ENCODE measurements at places on chromosomes 1 and 21.

DNA sequence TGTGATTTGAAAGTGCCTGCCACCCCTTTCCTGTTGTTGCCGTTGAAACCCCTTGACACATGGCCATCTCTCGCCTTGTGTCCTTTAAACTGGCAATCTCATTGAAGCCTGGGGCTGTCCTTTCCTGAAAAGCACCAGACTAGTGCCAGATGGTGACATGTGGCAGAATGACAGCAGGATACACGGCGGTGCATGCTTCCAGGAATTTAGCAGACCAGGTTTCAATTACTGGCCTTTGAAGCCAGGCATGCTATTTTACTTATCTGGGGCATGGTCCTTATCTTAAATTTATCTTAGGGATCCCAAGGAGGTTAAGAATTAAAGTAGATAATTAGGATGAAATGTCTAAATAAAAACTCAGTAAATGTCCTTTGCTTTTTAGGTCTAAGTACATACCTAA lies 15.2 kb downstream of the PLPPR4 start:
- no peak for DNase-seq

- peak; percentile 69 for DNase-seq
These were observed 3.8 kb downstream of the NCSTN start for GRCh38 chr1:160346958-160347357.

DNA sequence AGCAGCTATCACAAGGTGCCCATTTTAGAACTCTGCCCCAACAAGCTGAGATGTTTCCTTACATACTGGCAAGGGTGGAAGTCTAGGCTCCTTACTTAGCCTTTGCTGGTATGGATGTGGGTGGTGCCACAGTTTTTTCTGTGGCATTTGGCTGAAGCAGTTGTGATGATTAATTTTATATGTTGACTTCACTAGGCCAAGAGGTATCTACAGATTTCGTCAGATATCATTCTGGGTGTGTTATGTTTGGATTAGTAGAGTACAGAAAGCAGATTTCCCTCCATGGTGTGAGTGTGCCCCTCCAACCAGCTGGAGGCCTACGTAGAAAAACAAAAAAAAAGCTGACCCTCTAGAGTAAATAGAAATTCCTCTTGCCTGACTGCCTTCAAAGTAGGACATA lies 317.0 kb downstream of the BARHL2 start:
- DNase-seq, result no peak

GRCh38 chr1:10909697-10910680 lies 102.5 kb upstream of the TARDBP start:
- DNase-seq, result peak; percentile 69

- DNase-seq, result no peak
These were observed 17.9 kb downstream of the STK40 start for GRCh38 chr1:36367798-36368197.

DNA sequence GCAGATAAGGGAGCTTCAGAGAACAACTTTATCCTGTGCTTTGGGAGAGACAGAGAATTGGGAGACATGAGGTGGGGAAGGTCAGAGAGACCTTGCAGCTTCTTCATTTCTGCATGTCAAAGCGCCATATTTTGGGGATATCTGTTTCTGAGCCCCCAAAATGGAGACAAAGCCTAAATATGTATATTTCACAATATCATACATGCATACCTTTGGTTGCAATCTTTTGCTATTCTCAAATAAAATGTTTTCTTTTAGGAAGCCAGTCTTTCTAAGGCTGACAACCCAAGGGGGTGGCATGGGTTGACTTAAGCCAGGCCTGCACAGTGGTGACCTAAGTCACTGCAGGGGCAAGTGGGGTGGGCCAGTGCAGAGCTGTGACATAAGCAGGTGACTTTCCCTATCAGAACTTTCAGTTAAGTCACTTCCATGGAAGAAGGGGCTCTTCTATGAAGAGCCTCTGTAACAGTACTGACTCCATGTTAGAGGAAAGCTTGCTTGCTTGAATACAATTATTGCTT lies 13.9 kb upstream of the MRPL55 start:
- DNase-seq, result no peak

DNA sequence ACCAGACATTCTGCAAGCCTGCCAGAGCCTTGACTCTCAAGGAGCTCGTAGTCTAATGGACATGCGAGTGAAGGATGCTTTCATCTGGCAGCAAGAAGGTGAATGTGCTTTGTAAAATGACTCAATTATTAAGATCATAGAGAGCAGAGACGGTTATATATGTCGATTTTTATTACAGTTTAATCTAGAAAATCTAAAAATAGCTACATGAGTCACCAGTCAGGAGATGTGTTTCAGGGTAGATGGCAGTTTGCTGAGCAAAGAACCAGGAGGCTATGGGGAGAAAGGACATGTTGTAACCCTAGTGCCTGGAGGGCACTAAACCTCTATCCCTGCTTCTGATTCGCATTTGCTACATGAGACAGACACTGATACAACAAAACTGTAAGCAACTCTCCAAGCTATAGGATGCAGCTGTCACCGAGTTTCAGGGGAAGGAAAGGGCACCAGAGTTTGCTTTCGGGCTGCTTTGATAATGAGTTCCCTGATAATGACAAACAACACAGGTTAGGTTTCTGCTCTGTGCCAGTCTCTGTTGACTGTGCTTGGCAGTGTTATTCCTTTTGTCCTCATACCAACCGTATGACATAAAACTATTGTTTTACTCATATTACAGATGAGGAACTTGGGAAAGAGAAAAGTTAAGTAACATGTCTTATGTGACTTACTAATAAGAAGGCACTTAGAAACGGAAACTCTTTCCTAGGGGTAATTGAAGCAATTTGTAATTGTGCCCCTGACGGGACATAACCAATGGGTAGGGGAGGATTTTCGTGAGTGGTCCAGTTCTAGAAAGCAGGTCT lies 43.2 kb downstream of the C1orf198 start:
- no peak for DNase-seq

DNA sequence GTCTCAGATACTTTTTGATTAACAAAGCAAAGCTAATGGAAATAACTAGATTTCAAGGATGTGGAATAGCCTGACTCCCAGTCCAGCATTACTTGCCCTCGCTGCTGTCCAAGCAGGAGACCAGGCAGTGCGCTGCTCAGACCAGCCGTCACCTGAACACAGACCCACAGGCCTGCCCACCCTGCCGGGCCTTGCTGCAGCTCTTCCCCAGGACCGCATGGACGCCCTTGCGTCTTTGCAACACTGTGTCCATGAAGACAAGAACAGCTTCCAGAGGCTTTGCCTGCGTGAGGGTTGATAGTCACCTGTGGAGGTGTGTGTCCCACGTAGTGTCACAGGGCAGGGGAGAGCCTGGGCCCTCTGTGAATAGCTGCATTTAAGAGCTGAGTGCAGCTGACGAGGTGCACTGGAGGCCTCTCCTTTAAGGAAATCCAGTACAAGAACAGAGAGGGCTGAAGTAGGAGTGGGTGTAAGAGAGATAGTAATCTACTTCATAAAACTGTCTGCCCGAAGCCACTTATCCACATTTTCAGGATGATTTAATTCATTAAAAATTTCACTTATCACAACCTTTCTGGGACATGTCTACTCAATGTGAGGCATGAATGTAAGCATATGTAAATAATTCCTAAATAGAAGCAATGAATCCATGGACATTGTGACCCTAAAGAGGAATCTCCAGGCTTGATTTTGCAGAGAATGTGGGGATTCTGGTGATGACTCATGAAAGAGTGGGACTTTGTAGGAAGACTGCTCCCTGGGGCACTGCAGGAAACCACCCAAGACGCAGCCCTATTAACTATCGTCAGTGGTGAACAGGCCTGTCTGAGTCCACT lies 176.2 kb upstream of the RAB4A start:
- DNase-seq, result no peak

GRCh38 chr1:177952249-177952648 lies 17.6 kb downstream of the SEC16B start:
- no peak for DNase-seq

DNA sequence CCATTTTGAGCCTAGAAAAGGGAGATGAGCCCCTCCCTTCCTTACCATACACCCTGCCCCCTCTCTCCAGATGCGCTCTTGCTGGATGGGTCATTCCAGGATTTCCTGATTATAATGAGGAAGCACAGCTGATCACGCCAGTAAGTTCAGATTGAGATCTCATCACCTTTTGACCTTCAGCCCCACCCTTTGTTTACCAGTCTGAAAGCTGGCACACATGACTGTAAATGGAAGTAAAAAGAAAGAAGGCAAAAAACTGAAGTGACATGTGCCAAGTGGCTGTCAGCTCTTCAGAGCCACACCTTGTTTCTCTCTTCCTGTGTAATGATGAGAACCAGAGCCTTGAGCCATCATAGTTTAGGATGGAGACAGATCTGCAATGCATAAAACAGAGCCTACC lies 27.9 kb downstream of the S1PR1 start:
- DNase-seq, result peak; percentile 28

DNA sequence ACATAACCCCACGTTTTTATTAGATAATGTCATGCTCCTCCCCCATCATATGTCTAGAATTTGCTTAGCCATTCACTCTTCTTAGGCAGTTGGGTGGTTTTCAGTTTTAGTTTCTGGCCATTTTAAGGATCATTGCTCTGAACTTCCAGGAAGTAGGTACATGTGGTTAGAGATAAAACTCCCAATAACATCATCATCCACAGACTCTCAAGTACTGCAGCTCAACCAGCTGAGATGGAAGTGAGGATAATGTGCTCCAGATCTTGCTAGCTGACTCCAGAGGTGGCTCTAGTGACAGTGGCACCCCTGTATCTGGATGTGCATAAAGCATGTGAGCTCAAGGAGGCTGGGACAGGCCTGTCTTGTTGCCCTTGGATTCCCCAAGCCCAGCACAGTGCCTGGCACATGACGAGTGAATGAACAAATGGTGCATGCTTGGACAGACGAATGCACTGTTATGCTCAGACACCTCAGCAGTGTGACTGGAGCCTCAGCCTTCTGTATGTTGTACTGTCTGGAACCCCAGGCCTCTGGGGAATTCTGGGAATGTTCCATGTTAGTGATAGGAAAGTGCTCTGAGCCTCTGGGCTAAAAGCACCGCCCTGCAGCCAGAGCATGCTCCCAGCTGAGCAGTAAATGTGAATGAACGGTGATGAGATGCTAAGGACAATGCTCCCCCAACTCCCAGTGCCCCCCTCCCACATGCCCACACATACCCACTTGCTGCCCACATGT lies 16.4 kb upstream of the KCNN3 start:
- DNase-seq, result no peak

DNA sequence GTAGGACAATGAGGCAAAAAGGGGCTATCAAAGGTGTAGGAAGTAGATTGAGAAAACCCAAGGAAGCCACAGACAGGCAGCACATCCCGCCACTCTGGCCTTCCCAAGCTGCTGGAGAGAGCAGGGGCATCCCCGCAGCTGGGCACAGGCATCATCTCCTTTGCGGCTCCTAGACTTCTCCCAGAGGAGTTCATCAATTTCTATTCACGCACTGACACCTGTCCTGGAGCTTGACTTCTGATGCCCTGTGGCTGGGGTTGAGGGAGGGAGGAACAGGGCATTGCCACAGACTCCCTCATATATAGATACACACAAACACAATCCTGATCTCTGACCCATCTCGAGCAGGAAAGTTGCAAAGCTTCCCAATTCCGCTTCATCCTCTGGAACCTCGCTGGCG lies 1.9 kb upstream of the TFAP2E start:
- no peak for DNase-seq

DNA sequence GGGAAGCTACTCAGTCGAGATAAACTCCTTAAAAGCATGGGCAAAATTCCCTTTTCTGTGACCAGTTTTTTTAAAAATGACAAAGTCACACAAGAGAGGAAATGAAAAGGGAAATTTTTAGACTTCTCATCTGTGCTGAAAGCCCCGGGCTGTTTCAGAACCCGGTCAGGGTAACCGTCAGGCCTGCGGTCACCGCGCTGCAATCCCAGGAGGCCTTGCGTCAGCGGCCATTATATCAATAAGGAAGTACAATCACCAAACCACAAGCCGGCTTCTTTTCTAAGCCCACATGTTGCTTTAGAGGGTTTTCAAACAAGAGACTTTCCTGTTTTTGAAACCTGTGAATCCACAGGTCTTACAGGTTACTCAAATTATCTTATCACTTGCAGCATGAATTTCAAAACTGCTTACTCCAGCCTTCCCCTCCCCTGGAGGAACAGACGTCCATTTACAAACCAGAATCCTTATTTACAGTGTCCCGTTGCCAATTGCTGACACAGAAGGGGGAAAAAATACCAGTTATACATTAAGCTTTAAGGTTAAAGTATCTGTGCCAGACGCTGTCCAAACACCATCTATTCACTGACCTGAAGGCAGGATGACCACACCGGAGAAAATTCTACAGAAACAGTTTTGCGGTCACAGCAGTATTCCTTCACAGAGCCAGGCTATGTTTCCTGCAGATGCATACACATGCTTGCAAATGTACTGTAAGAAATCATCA lies 165.3 kb downstream of the TOMM20 start:
- DNase-seq, result peak; percentile 90

- DNase-seq, result no peak
These were observed 4.4 kb downstream of the PCAT6 start for GRCh38 chr1:202815120-202815519.

DNA sequence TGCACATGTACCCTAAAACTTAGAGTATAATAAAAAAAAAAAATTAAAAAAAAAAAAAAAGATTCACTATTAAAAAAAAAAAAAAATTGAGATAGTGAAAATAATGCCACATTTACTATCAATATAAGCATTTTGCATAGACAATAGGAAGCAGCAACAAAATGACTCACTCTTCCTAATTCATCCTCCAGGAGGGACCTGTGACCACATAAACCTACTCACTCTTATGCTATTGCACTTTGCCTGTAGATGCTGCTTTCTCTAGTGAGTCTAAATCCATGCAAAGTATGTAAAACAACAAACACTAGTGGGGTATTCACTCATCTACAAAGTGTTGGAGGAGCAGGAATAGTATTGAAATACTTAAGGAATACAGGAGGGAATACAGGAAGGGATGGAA lies 2.9 kb downstream of the OR10J5 start:
- no peak for DNase-seq

- no peak for DNase-seq
These were observed 1.9 kb downstream of the SLC6A9 start for GRCh38 chr1:44029260-44029910.

GRCh38 chr1:42767510-42768000 lies 506 bp downstream of the C1orf50 start:
- no peak for DNase-seq

GRCh38 chr1:116332451-116332850 lies 40.6 kb upstream of the ATP1A1 start:
- DNase-seq, result no peak

DNA sequence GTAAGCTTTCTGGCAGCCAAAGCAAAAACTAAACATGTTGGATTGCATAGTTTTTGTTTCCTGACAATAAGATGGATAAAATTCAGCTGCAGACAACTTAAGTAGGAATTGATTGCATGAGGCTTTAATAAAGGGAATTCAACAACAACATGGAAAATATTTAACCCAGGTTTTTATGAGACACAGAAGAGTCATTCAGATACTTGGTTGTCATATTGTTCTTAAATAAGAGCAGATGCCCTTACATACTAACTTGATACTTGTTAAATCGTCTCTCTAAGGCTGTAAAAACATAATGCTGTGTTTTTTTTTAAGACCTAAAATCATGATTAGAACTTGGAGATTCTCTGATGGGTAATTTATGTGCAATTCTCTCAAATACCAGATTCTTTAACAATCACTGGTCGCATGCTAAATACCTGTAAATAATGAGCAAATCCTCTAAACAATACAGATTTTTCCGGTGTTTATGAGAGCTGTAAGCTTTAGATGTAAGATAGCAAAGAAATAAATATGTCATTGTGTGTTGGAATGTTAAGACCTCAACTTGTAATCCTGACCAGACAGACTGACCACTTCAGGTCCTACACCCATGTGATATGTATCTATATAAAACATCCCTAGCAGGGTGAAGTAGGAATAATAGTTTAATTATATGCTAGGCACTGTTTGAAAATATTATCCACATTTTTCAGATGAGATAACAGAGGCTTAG lies 37.8 kb upstream of the CD34 start:
- no peak for DNase-seq

- DNase-seq, result peak; percentile 23
These were observed 35.1 kb downstream of the PTPRF start for GRCh38 chr1:43565600-43566360.

All from CD4-positive, alpha-beta T cell treated with Interleukin-1 beta for 1 hour (primary cell).